ENCODE measurements at places on chromosomes 6 and 20. TPM values are rescaled to one million over a fixed set of nuclear protein-coding genes. Genes with fewer than 3 reads are reported as not detected.

The CDKAL1 gene
- 4.5 TPM for total RNA-seq

The WFDC2 gene
- total RNA-seq = not detected

The TRIM10 gene
- total RNA-seq = not detected

The BCAS1 gene
- 0.42 TPM for total RNA-seq

The RHAG gene
- not detected for total RNA-seq

The TFAP2A gene
- total RNA-seq = 15.9 TPM

The HSPA12B gene
- 0.59 TPM for total RNA-seq

The ZNF311 gene
- total RNA-seq = 0.42 TPM

Data from A549 treated with ZK216348 at 1 μM for 4 hours (cell line).